ENCODE measurements at places on chromosomes 13 and 19. TPM values are rescaled to one million over a fixed set of nuclear protein-coding genes. Genes with fewer than 3 reads are reported as not detected.
A peak's percentile ranks its signal among the peaks of the same experiment; 100 is the strongest.

DNA sequence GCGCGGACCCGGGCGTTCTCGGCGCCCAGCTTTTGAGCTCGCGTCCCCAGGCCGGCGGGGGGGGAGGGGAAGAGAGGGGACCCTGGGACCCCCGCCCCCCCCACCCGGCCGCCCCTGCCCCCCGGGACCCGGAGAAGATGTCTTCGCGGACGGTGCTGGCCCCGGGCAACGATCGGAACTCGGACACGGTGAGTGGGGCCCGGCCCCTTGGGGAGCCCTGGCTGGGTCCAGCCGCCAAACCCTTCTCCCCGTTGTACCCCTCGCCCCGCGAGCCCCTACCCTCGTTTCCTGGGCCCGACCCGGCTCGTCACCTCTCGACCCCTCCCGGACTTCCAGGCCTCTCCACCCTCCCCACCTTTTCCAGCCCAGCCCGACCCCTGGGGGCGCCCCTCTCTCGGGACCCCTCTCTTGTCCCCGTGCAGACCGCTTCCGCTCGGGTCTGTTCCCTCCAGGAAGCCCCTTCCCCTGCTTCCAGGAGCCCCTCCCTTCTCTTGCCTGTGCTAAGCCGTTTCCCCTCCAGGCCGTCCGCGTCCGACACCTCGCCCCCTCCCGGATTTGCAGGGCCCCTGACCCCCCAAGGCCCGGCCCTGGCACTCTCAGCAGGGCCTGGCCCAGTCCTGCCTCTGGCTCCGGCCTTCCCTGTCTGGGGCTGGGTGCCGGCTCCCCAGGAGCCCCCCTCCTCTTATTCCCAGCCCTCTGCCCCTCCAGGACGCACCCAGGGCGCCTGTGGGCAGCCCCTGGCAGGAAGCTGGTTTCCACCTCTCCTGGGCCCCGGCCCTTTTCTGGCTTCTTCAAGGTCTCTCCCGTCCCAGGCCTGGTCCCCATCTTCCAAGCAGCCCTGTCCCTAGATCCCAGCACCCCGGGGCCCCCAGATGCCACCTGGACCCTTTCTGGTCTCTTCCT lies 632 bp downstream of the MARK4 start:
- DNase-seq, result peak; percentile 16

- no peak for DNase-seq
Measured at GRCh38 chr19:35901854-35902661, at the start of gene HCST. HCST (plus strand) TSS chr19:35902529; CDS start chr19:35902594, 65 bp downstream.

GRCh38 chr19:41435936-41436673 lies 3.6 kb downstream of the DMAC2 start:
- DNase-seq, result no peak

- no peak for DNase-seq
Measured at GRCh38 chr13:51322826-51323225, 16.7 kb upstream of the SERPINE3 start.

- no peak for DNase-seq
Measured at GRCh38 chr19:14972676-14973075, 7.0 kb downstream of the SLC1A6 start.

- DNase-seq, result no peak
Measured at GRCh38 chr13:30821421-30821820, 84.7 kb upstream of the MEDAG start.

- DNase-seq, result no peak
Measured at GRCh38 chr13:99969453-99969918, 2.1 kb downstream of the ZIC5 start.

DNA sequence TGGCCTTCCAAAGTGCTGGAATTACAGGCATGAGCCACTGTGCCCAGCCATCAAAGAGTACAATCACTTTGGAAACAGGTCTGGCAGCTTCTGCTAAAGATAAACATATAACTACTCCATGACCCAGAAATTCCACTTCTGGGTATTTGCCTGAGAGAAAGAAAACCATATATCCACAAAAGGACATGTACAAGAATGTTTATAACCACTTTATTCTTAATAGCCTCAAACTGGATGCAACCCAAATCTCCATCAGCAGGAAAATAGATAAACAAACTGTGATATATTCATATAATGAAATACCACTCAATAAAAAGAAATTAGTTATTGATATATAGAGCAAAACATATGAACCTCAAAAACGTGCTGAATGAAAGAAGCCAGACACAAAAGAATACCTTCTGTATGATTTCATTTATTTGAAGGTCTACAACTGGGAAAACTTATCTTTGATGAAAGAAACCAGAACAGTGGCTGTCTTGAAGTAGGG lies 40.5 kb downstream of the TEX26 start:
- DNase-seq, result peak; percentile 86

- DNase-seq, result no peak
Measured at GRCh38 chr19:35164418-35164817, 9.9 kb downstream of the FXYD5 start.

The CAPN12 gene
- total RNA-seq, result not detected

The ELSPBP1 gene
- not detected for total RNA-seq

The CBLC gene
- total RNA-seq, result under 0.01 TPM

The ZNF493 gene
- total RNA-seq, result 11.0 TPM

The PROZ gene
- not detected for total RNA-seq

Data from fibroblast of villous mesenchyme (primary cell).